ENCODE measurements at places on chromosomes 7 and 10. TPM values are rescaled to one million over a fixed set of nuclear protein-coding genes. Genes with fewer than 3 reads are reported as not detected.
A peak's percentile ranks its signal among the peaks of the same experiment; 100 is the strongest.

GRCh38 chr7:32658034-32658433 lies 162.7 kb downstream of the AVL9 start:
- H3K4me1 ChIP-seq: no peaks in the 10 kb centered on the region

- H3K27ac ChIP-seq: no peak overlapping the region
- no peaks in the 10 kb centered on the region for H3K27me3 ChIP-seq
- H3K4me1 ChIP-seq: peaks cover 3% of the 10 kb centered on the region
Measured at GRCh38 chr7:50637725-50638643, 72.8 kb upstream of the DDC start.

The FKBP9 gene
- total RNA-seq: 134 TPM

- DNase-seq: no peak
- peaks cover 5% of the 10 kb centered on the region for H3K4me1 ChIP-seq
- H3K36me3 ChIP-seq: no peaks in the 10 kb centered on the region
- no peaks in the 10 kb centered on the region for H3K27me3 ChIP-seq
- H3K27ac ChIP-seq: no peak overlapping the region
- no peak overlapping the region for H3K4me3 ChIP-seq
Measured at GRCh38 chr7:111006691-111007090, 84.2 kb upstream of the LRRN3 start.

DNA sequence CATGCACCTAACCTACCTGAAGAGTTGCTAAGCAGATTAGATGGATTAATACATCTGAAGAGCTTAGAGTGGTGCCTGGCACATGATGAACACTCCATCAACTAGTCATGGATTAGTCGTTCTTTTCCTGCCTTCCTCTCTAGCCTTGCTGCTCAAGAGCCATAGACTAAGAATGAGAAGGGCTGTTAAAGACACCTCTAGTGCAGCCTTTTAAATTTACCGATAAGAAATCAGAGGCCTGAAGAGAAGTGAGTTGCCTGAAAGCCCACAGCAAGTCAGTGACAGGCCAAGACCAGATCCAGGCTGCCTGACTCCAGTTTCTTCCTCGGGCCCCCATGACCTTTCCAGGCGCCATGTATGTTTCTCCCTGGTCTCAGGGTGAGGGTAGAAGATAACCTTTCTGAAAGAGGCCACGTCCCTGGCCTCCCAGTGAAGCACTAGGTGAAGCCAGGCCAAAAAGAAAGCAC lies 6.5 kb downstream of the TSPAN15 start:
- H3K4me3 ChIP-seq: no peak overlapping the region
- no peak for DNase-seq
- H3K27ac ChIP-seq: no peak overlapping the region

DNA sequence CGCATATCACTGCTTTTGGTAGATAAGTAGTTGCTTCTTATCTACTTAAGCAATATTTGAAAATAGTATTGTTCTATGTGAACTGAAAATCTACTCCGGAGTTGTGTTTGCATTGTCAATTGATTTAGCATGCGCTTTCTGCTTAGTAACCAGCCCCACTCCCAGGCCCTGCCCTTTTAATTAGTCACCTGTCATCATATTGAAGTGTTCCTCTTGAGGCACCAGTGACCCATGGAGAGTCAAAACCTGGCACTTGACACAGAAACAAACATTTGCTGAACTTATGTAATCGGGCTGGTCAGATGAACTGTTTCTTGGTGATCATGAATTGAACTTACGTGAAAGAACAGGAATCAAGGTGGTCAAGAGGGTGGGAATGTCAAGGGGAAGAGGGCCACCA lies 27.8 kb upstream of the CDHR3 start:
- peaks cover 41% of the 10 kb centered on the region for H3K4me1 ChIP-seq
- peak overlapping the region; percentile 75 for H3K27ac ChIP-seq
- no peaks in the 10 kb centered on the region for H3K27me3 ChIP-seq
- peak; percentile 79 for DNase-seq
- no peak overlapping the region for H3K4me3 ChIP-seq

DNA sequence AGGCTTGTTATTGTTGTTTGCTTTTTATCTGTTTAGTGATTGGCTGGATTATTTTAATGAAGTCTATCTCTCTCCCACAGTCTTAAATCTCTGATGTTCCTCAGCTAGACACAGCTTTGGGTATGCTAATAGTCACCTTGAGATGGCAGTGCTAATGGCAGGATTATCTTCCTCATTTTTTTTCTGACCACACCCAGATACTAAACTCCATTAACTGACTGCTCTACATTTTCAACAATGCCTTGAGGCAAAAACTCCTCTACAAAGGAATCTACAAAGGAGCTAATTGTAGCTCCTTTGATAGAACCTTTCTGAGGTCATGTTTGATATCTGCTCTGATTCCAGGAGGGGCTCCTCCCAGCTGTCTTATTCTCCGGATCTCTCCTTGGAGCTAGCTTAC lies 122.6 kb downstream of the HBP1 start:
- H3K27me3 ChIP-seq: no peaks in the 10 kb centered on the region
- H3K36me3 ChIP-seq: no peaks in the 10 kb centered on the region
- H3K4me3 ChIP-seq: no peak overlapping the region
- no peak for DNase-seq
- H3K4me1 ChIP-seq: no peaks in the 10 kb centered on the region

The IL15RA gene
- total RNA-seq: 24.8 TPM

GRCh38 chr10:7302392-7302906 lies 108.4 kb downstream of the SFMBT2 start:
- H3K36me3 ChIP-seq: no peaks in the 10 kb centered on the region
- no peak for DNase-seq
- no peaks in the 10 kb centered on the region for H3K27me3 ChIP-seq
- no peak overlapping the region for H3K4me3 ChIP-seq
- H3K27ac ChIP-seq: no peak overlapping the region

GRCh38 chr7:137954614-137955013 lies 47.3 kb downstream of the CREB3L2 start:
- no peak overlapping the region for H3K4me3 ChIP-seq
- H3K27me3 ChIP-seq: no peaks in the 10 kb centered on the region
- no peaks in the 10 kb centered on the region for H3K36me3 ChIP-seq
- DNase-seq: no peak
- peak overlapping the region; percentile 49 for H3K27ac ChIP-seq
- H3K4me1 ChIP-seq: peaks cover 98% of the 10 kb centered on the region

GRCh38 chr7:44491229-44491628 lies 771 bp upstream of the NUDCD3 start:
- H3K4me1 ChIP-seq: peaks cover 28% of the 10 kb centered on the region
- no peak overlapping the region for H3K27ac ChIP-seq
- peak overlapping the region; percentile 64 for H3K4me3 ChIP-seq
- no peaks in the 10 kb centered on the region for H3K27me3 ChIP-seq

GRCh38 chr10:26977635-26978034 lies 116.9 kb upstream of the ABI1 start:
- no peak overlapping the region for H3K4me3 ChIP-seq
- no peaks in the 10 kb centered on the region for H3K36me3 ChIP-seq
- no peak for DNase-seq
- H3K27me3 ChIP-seq: no peaks in the 10 kb centered on the region

The STRIP2 gene
- total RNA-seq: 0.22 TPM

DNA sequence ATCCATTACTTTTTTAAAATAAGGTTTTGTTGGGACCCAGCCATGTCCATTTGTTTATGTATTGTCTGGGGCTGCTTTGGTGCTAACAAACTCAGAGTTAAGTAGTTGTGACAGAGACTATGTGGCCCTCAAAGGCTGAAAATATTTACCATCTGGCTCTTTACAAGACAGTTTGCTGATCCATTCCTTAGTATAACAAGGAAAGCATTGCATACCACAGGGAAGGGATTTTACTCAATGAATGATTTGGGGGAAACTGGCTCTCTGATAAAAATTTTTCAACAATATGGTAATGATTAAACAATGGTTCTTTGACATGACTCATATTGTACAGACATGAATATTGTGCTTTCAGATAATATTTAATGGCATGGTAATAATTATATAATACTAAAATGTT lies 738.1 kb downstream of the KCNMA1 start:
- no peak for DNase-seq
- H3K27ac ChIP-seq: no peak overlapping the region
- H3K27me3 ChIP-seq: no peaks in the 10 kb centered on the region
- H3K4me3 ChIP-seq: no peak overlapping the region
- H3K36me3 ChIP-seq: no peaks in the 10 kb centered on the region

The CYP26C1 gene
- total RNA-seq: 0.20 TPM

The AQP1 gene
- total RNA-seq: 197 TPM

DNA sequence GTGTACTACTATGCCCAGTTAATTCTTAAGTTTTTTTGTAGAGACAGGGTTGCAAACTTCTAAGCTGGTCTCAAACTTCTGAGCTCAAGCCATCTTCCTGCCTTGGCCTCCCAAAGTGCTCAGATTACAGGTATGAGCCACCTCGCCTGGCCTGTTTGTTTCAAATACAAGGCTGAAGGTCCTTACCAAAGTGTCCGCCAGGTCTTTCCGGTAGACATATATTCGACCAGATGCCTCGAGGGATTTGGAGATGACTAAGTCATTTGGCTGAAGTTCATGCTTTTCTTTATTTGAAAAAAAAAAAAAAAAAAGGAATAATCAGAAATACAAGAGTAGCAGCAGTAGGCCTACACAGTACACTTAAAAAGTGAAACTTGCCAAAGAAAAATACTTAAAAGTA lies 204.5 kb upstream of the CDCA7L start:
- no peak overlapping the region for H3K4me3 ChIP-seq
- H3K4me1 ChIP-seq: peaks cover 5% of the 10 kb centered on the region
- DNase-seq: no peak
- no peaks in the 10 kb centered on the region for H3K27me3 ChIP-seq

DNA sequence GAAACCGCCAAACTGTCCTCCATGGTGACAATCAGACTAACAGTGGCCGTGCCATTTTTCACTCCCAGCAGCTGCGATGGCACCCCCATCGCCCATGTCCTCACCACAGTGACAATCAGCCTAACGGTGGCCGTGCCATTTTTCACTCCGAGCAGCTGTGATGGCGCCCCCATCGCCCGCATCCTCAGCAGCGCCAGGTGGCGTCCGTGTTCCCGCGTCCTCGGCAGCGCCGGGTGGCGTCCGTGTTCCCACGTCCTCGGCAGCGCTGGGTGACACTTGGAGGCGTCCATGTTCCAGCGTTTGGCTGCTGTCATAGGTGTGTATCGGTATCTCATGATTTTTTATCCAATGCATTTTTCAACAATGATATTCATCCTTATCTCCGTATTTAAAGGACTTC lies 267.3 kb downstream of the PTPRN2 start:
- H3K4me3 ChIP-seq: no peak overlapping the region
- H3K36me3 ChIP-seq: no peaks in the 10 kb centered on the region
- H3K27me3 ChIP-seq: no peaks in the 10 kb centered on the region
- H3K27ac ChIP-seq: no peak overlapping the region
- no peaks in the 10 kb centered on the region for H3K4me1 ChIP-seq

DNA sequence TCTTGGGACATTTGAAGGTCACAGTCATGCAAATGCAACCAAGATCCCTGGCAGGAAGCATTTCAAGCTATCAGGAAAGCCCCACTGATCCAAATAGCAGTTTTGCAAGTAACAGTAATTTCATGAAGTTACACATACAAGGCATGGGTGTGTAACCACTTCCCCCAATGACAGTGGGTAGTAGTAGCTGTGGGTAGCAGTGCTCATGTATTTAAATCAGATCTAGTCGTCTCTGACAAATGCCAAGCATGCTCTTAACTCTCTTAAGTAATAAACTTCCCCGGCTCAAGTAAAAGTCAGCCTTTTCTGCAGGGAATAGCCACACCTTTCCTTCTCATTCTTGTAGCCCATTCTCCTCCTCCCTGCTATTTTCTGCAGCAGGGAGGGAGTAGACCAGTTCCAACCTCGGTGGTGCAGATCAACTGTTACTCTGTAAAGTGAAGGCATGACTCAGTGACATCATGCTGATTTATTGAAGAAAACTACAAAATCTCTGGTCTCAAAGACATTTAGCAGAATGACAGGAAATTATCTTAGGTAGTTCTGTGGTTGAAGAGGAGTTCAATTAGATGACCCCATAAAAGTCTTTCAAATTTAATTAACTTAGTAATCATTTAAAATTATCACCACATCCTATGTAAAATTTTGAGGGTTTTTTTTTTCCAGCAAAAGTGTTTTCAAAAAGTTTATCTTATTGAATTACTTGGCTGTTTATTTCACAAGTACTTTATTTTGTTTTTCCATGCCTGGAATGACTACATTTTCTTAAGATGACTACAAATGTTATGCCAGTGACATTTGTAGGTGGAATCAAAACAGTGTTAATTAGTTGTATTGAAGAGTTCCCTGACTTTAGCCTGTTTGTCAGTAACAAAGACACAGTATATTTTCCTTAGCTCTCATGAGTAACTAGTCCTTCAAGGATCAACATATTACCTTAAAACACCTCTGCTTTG lies 568.3 kb downstream of the INHBA start:
- H3K4me1 ChIP-seq: peaks cover 11% of the 10 kb centered on the region
- no peak overlapping the region for H3K27ac ChIP-seq
- no peak overlapping the region for H3K4me3 ChIP-seq
- no peak for DNase-seq

- no peaks in the 10 kb centered on the region for H3K27me3 ChIP-seq
- H3K4me3 ChIP-seq: no peak overlapping the region
- H3K4me1 ChIP-seq: no peaks in the 10 kb centered on the region
- no peak overlapping the region for H3K27ac ChIP-seq
- no peak for DNase-seq
Measured at GRCh38 chr7:77208416-77208815, 8.8 kb upstream of the FGL2 start.

GRCh38 chr7:96657347-96658021 lies 52.2 kb downstream of the SEM1 start:
- H3K27ac ChIP-seq: no peak overlapping the region
- no peaks in the 10 kb centered on the region for H3K27me3 ChIP-seq
- H3K36me3 ChIP-seq: no peaks in the 10 kb centered on the region
- no peak for DNase-seq
- no peak overlapping the region for H3K4me3 ChIP-seq

GRCh38 chr10:112815269-112816032 lies 134.6 kb upstream of the TCF7L2 start:
- H3K27ac ChIP-seq: no peak overlapping the region
- peaks cover 7% of the 10 kb centered on the region for H3K4me1 ChIP-seq

- H3K27me3 ChIP-seq: no peaks in the 10 kb centered on the region
- H3K27ac ChIP-seq: no peak overlapping the region
- DNase-seq: no peak
- peaks cover 32% of the 10 kb centered on the region for H3K4me1 ChIP-seq
- H3K4me3 ChIP-seq: no peak overlapping the region
Measured at GRCh38 chr10:78724846-78725245, 343.9 kb upstream of the ZMIZ1 start.

- no peak overlapping the region for H3K4me3 ChIP-seq
- no peaks in the 10 kb centered on the region for H3K4me1 ChIP-seq
- H3K36me3 ChIP-seq: peaks cover 16% of the 10 kb centered on the region
- no peak for DNase-seq
Measured at GRCh38 chr7:92520024-92520423, 8.3 kb downstream of the PEX1 start.
